ENCODE measurements at places on chromosomes 5 and 9.

GRCh38 chr9:23630488-23630887, 195.6 kb downstream of the ELAVL2 start:
- DNase-seq = no peak

- no peak for DNase-seq
Measured at GRCh38 chr5:128109138-128109537, 25.6 kb downstream of the SLC12A2 start.

DNA sequence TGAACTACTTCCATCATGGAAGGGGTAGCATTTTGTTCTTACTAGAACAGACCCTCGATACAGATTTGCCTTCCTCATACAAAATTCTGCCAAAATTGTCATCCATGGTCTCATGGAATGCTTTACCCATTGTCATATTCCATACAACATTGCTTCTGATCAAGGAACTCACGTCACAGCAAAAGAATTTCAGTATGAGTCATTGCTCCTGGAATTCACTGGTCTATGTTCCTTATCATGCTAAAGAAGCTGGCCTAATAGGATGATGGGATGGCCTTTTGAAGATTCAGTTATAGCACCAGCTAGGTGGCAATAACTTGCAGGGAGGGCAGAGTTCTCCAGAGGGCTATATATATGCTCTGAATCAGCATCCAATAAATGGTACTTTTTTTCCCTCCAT, 18.2 kb upstream of the FNIP1 start:
- DNase-seq = no peak

DNA sequence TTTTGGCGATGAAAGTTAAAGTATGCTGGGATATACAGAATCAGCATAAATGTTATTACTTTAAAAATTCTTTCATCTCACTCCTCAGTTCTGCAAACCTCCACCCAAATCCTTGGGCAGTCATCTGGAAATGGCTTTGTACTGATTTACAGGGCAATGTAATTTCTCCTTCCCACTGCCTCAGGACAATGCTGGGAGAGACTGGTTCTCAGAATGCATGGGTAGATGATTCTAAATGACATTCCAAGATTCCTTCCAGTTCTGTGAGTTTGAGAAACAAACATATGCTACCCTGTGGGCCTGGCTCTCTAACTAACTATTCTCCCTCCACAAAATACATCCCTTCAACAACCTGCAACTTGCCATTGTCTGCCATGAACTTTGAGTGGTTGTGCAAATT, 7.5 kb upstream of the PSAT1 start:
- DNase-seq = no peak

DNA sequence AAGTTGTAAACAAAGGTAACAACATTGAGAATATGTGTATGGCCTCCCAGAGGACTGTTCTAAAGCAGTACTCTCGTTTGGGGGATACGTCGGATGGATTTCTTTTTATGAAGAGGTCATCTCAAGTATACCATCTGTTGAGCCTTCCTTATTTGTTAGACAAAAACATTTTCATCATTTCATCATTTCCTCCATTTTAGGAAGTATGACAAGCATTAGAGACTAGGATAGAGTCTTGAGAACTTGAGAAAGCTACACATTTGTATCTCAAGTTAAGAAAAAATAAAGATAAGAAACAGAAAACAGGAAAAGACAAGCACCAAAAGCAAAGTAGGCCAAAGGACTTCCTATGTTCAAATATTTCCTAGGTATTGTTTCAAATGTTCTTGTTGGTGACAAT, 307.0 kb downstream of the EFNA5 start:
- DNase-seq = no peak

DNA sequence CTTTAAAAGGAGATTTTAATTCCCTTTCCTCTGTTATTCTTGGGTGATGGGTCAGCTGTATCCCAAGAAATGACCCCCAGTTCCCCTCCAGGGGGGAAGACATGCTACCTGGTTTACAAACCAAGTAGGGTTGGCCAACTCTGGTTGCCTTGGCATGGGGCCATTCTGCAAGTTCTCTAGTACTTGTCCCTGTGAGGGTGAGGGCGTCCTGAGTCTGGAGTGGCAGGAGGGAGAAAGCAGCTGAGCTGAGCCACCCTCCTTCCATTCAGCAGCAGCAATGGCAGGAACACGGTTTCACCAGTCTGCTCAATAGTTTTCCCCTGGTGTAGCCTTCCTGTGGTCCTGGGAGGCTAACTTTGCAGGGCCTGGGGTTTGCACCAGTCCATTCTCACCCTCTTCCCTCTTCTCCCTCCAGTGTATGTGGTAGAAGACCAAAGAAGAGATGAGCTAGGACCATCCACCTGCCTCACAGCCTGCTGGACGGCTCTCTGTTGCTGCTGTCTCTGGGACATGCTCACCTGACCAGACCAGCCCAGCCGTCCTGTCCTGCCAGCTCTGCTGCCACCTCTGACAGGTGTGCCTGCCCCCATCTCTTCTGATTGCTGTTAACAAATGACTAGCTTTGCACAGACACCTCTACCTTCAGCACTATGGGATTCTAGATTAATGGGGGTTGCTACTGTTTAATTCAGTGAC, 59.9 kb downstream of the PFDN1 start:
- DNase-seq = no peak

DNA sequence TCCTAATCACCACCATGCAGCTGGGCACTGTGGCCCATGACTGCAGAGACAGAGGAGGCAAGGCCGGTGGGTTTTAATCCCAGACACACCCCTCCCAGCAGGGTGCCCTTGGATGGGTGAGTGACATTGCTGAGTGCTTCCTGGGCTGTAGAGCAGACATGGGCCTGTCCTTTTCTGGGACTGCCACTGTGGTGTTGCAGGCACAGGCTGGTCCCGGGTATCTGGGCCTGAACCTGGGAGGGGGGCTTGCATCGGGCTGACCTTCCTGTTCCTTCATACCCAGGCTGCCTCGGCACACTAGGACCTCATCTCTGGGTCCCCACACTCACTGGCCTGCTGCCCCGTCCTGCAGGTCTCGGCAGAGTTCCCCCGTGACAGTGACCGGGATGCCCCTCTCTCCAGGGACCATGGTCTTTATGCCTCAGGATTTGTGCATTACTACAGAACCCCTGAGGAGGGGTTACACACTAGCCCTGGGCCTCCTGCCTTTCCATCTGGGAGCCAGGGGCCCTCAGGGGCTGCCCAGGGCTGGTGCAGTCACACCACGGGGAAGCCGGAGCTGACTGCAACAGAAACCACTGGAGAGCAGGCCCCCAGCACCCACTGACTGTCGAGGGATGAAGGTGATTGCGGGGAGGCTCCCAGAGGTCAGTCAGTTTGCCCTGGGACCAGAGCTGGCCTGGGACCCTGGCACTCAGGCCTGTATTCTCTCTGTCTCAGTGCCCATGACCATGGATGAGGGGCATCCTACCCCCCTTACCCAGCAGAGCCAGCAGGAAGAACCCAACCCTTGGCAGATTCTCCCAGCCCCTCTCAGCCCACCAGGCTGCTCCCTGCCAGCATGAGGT, 8.9 kb upstream of the SLC25A48 start:
- DNase-seq = no peak

All from stimulated activated CD4-positive, alpha-beta T cell treated with anti-CD3 and anti-CD28 coated beads, Interleukin-2, amount 100 ng/mL, for 4 hours (primary cell).